ENCODE measurements at places on chromosomes 13 and 19. TPM values are rescaled to one million over a fixed set of nuclear protein-coding genes. Genes with fewer than 3 reads are reported as not detected.
A peak's percentile ranks its signal among the peaks of the same experiment; 100 is the strongest.

DNA sequence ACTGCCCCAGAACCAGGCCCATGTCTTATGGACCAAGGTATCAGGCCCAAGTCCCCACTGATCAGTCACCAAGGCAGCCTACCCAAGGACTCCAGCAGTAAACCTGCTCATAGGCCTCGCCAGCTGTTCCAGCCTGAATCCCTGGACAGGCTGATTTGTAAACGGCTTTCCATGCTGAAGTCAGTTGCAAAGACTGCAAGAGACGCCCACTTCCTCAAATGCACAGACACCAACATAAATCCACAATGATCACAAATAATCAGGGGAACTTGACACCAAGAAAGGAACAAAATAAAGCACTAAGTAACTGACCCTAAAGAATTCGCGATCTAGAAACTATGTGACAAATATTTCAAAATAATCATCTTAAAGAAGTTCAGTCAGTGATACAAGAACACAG, 75.2 kb downstream of the RXFP2 start:
- no peak for DNase-seq

DNA sequence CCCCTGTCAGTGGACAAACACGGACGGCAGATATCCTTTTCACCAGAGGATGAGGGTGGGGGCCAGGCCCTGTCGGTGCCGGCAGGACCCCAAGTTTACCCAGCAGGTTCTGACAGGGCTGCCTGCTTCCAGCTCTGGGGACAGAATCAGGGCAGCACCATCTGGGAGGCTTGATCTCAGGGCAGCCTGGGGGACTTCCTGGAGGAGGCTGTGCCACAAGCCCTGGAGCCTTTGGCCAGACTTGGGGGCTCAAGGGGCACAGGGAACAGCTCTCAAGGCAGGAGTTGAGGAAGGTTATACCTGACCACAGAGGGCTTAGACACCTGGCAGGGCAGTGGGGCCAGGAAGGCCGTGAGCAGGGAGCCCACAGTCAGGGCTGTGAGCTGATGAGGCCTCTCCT, 45.2 kb downstream of the COMP start:
- no peak for DNase-seq

GRCh38 chr13:28636677-28637317, 22.1 kb upstream of the POMP start:
- peak; percentile 31 for DNase-seq

- DNase-seq: no peak
Observed at GRCh38 chr13:55664178-55664577, 1476.5 kb upstream of the PRR20A start.

DNA sequence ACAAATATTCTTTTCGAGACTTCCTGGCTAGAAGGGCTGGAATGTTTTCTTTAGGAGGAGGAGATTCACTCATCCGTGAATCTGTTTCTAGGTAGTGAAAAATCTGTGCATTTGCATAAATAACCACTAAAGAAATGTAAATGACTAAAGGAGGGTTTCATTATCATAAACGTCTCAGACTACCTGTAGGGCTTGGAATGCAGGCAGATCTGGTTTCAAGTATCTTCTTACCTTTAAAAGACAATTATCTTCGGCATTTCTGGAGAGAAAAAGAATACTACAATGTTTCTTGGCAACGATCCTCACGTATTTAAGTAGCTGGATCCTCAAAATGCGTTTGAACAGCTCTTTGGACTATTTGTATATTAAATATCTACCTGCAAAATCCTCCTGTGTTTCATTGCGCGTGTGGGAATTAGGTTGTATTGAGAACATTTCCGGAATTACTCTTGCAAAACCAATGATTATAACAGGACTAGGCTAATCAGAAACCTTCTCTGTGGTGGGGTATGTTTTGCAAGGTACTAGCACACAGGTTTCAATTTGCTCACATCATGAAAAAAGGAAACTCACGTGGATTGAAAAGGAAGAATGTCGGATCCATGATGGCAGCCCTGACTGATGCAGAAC, 291.1 kb upstream of the ARGLU1 start:
- no peak for DNase-seq

GRCh38 chr13:60000081-60000480, 163.6 kb downstream of the DIAPH3 start:
- DNase-seq: no peak

- DNase-seq: no peak
Observed at GRCh38 chr13:72754111-72754510, 26.4 kb downstream of the BORA start.

CHAF1A gene
- 9.0 TPM for total RNA-seq

PALM gene
- 42.2 TPM for total RNA-seq
